D721Med (cell line): ENCODE measurements at places on chromosomes 16 and 17.

GRCh38 chr17:82028246-82028645 is 3.2 kb upstream of the RAC3 start:
- DNase-seq = no peak

DNA sequence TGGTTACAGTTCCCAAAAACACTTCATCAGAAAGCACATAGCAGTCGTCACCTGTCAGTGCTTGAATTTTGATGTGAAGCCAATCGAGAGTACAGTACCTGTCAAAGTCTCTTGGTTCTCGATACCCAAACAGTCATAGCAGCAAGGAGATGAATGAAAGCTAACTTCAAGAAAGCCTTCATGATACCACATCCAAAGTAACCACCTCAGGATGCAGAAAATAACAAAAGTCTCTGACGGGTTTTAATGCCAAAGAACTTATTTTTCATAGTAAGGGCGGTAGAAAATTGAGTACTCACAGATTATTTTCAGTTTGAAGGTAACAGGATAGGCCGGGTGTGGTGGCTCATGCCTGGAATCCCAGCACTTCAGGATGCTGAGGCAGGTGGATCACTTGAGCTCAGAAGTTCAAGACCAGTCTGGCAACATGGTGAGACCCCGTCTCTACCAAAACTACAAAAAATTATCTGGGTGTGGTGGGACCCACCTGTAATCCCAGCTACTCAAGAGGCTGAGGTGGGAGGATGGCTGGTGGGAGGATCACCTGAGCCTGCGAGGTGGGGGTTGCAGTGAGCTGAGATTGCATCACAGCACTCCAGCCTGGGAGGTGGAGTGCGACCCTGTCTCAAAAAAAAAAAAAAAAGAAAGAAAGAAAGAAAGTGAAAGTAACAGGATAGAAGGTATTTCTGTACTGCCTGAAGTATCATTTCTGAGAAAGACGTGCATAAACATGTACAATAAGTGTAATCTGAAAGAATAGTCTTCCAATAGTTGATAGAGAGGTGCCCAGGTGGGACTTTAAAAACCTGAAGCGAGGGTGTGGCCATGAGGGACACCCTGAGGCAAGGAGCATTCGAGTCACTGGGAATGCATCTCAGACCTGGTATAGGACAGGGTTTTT is 15.4 kb downstream of the MFSD11 start:
- DNase-seq = no peak

GRCh38 chr17:43135454-43135819 is 10.3 kb upstream of the BRCA1 start:
- no peak for DNase-seq

- DNase-seq = no peak
Observed at GRCh38 chr16:57637424-57637823, 9.0 kb downstream of the ADGRG1 start.

GRCh38 chr16:61569028-61569427 is 467.2 kb downstream of the CDH8 start:
- no peak for DNase-seq

- no peak for DNase-seq
Observed at GRCh38 chr16:84611041-84611440, 6.8 kb downstream of the COTL1 start.

DNA sequence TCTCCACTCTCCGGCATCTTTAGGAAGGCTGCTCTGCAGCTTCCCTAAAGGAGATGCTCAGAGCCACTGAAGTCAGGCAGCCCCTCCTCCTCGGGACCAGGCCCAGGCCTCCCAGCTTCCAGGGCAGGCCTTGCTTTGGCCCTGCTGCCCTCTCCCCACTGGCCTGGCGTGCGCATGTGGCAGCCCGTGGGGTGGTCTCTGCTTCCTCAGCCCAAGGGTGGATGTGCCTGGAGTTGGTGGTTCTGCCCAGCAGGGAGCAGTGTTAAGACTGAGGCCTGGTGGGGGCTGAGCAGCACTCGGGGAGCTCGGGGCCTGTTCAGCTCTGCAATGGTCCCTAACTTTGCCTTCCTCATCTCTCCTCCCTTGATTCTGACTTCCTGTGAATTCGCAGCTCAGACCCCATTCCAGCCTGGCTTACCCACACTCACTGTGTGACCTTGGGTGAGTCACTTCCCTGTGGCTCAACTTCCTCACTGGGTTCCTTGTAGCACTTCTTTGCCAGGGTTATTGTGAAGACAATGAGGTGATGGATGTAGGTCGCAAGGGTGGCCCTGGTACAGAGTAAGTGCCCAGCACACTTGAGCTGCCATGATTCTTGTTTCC is 63.2 kb downstream of the NKD1 start:
- no peak for DNase-seq

- DNase-seq = no peak
Observed at GRCh38 chr16:88552166-88552565, 18.0 kb upstream of the ZC3H18 start.

DNA sequence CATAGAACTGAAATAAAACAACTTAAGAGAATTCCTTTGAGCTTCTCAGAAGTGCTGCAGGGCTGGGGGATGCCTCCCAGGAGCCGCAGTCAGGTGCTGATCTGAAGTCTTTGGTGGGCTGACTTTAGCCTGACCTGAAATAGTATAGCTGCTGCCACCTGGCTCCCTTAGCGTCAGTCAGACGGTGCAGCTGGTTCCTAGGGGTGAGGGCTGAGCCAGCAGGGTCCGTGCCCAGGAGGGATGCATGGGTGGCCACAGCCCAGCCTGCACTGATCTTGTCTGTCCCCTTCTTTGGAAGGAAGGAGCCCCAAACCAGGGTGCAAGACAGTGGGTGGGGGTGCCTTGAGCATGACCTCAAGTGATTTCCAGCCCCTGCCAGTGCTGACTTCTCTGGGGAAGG is 11.5 kb downstream of the MAPT start:
- DNase-seq = no peak

- no peak for DNase-seq
Observed at GRCh38 chr17:78986649-78987328, 7.1 kb upstream of the LGALS3BP start.

GRCh38 chr16:53056392-53056881 is 1.6 kb downstream of the CHD9 start:
- no peak for DNase-seq

DNA sequence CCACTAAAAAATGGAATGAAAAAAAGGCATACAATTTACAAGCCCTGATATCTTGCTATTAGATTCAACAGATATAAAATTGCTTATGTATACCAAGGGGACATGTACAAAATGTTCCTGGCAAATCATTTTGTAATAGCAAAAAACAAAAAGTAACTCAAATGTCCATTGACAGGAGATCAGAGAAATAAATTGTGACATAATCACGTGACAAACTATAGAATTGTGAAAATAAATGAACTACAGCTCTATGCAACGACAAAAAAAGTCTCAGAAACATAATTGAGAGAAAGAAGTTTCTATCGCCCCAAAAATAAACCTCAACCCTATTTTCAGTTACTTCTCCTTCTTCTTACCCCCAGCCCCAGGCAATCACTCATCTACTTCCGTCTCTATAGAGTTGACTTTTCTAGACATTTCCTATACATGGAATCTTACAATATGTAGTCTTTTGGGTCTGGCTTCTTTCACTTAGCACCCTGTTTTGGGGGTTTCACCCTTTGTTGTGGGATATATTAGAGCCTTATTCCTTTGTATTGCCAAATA is 12.1 kb upstream of the ACE start:
- DNase-seq = no peak

DNA sequence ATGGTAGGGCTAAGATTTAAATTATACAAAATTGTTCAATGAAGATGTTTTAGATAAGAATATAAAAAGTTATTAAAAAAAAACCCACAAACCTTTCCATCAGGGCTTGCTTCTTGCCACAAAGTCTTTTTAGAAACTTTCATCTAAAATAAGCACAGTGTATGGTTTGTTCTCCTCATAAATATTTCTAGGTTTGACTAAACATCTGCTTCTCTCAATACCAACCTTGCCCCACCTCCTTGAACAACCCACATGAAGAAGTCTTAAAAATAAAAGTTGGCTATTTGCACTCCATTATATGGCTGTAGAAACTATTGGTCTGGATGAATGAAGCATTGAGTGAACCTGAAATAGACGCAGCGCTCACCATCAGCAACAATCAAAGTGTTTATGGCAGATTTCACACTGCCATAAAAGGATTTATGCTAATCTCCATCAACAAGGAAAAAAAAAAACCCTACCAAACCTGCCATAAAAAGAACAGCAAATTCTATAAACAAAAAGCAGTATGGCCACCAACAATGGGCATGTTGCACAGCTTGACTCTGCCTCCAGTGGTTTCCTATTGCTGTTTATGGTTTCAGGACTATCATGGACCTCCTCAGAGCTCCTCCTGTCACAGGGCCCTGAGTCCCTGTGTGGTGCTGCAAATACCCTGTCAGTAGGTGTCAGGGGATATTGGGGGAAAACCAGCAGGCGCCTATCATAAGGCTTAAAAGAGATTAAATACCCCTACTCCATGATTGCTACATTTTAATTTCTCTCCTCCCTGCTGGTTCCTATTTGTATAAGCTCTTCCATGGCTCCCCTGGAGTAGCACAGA is 37.6 kb downstream of the SNX11 start:
- DNase-seq = no peak

- DNase-seq = no peak
Observed at GRCh38 chr16:24723663-24724062, 5.8 kb upstream of the TNRC6A start.

- DNase-seq = no peak
Observed at GRCh38 chr16:11177578-11178160, 78.3 kb downstream of the SOCS1 start.

DNA sequence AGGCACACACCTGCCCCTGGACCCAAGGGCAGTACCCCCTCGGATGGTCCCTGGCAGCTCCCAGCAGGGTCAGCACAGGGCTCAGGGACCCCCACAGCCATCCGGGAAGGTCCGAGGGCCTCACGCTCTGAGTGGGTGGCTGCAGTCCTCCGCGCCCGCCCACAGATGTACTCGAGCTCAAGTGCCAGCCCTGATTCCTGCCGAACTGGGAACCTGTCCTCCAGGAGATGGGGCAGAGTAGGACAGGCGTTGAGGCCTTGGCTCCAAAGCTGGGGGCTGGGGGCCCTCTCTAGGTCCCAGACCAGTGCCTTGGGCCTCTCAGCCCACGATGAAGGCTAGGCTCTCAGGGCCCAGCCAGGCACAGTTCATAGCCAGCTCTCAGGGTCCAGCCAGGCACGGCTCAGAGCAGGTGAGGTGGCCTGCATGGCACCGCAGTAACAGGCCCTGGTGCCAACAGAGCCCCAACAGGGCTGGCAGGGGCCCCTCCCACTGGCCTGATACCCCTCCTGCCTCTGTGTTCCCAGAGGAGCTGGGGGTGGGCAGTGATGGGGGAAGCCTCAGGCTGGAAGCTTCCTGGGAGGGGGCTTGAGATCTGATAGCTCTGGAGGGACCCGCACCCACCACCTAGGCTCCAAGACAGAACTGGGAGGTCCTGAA is 35.5 kb upstream of the PVALEF start:
- no peak for DNase-seq

GRCh38 chr16:67525176-67525860 is 3.3 kb upstream of the RIPOR1 start:
- DNase-seq = no peak

- no peak for DNase-seq
Observed at GRCh38 chr17:1421470-1421869, 21.4 kb upstream of the YWHAE start.

DNA sequence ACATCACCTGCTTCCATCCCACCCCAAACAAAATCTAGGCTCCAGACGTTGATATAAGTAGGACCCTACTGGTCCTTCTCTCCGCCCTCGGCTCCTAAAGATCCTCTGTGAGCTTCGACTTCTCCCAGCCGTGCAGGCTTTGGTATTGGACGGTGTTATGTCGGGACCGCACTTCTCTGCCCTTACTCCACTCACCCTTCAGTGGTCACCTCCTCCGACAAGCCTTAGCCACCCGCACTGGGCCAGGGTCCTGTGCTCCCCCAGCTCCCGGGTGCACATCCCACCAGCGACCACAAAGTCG is 1.6 kb downstream of the PSMB10 start:
- DNase-seq = no peak

- peak; percentile 90 for DNase-seq
Observed at GRCh38 chr17:2023692-2024571, 1.2 kb downstream of the RTN4RL1 start.

DNA sequence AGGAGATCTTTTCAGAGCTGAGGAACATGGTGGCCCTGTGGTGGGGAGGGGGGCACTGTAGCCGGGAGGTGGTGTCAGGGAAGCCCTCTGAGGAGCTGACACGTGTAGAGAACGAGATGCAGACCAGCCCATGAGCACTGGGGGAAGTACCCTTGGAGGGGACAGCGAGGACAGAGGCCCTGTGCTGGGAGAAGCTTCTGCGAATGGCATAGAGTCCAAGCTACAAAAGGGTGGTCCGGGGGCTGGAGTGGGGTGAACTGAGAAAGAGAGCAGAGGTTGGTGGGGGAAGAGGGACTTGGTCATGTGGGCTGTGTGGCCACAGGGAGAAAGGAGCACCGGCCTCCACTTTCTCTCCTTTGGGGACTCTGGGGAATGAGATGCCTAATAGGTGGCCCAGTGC is 270.8 kb downstream of the CBLN1 start:
- DNase-seq = no peak

- DNase-seq = no peak
Observed at GRCh38 chr17:13631529-13631928, 29.8 kb upstream of the HS3ST3A1 start.

- no peak for DNase-seq
Observed at GRCh38 chr17:51056813-51057510, 63.7 kb downstream of the SPAG9 start.

- DNase-seq = no peak
Observed at GRCh38 chr16:8262299-8262698, 328.0 kb downstream of the TMEM114 start.

DNA sequence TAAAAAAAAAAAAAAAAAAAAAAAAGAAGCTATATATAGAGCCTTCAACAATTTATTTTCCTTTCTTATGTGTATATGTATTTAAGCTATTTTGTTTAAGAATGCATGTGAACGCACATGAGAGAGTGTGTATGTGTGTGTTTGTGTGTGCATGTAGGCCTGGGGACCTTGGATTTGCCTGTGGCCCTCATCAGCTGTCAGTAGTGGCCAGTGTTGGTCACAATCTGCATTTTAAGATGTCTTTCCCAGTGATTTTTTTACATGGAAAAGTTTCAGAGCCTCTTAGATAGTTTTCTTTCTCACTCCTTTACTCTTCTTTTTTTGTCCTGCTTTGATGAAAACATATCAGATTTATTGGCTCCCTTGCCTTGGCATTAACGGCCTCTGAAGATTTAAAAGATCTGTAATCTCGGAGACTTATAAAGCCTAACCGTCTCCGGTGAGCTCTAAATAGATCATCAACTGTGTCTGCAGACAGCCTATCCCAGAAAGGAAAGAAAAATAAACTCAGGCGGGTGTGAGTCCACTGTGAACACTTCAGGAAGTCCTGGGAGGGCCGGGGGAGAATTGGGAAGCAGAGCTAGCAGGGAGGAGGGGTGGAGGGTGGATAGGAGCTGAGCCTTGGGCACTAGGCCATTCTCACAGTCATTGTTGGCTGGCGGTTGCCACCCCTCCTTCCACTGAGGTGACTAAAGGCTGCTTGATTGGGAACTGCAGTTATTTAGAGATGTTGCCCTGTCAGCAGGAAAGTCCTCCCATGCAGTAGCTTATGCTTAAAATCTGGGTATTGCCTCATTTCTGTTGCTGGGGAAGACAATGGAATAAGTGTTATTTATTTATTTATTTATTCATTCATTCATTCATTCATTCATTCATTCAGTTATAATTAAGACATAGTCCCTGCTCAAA is 86.8 kb downstream of the WWP2 start:
- no peak for DNase-seq

- no peak for DNase-seq
Observed at GRCh38 chr17:32940706-32941390, 12.9 kb downstream of the TMEM98 start.
